ENCODE measurements at places on chromosomes 16 and 17.

DNA sequence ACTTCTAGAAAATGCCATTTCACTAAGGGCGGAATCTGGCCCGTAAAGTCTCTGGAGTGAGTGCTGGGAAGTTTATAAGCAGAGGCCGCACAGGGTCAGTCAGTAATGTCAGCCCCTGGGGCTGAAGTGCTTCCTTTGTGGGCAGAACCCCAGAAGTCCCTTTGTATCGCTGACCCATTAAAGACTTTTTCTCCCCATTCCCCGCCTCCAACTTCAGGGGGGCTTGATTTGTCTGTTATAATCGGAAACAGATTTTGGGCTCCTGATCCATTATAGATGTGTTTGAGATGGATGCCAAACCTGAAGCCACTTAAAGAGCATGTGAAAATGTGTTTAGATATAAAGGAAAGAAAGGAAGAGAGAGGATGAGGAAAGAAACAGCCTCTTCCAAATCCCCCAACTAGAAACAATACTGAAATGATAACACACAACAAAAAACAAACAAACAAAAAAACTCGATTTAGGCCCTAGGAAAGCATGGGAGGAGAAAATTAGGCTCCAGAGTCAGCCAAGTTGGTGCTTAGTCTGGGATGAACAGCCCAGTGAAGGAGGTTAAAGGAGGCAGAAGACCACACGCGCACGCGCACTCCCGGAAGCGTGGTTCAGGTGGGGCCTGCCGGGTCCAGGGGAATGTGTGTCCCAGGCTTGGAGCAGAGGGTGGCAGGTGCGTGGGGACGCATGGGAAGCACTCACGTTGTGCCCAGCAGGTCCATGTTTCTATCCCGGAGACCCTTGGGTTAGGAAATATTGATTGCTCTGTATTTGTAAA is 27.1 kb downstream of the MSI2 start:
- DNase-seq: no peak

GRCh38 chr17:51046514-51047384 is 73.9 kb downstream of the SPAG9 start:
- DNase-seq: no peak

DNA sequence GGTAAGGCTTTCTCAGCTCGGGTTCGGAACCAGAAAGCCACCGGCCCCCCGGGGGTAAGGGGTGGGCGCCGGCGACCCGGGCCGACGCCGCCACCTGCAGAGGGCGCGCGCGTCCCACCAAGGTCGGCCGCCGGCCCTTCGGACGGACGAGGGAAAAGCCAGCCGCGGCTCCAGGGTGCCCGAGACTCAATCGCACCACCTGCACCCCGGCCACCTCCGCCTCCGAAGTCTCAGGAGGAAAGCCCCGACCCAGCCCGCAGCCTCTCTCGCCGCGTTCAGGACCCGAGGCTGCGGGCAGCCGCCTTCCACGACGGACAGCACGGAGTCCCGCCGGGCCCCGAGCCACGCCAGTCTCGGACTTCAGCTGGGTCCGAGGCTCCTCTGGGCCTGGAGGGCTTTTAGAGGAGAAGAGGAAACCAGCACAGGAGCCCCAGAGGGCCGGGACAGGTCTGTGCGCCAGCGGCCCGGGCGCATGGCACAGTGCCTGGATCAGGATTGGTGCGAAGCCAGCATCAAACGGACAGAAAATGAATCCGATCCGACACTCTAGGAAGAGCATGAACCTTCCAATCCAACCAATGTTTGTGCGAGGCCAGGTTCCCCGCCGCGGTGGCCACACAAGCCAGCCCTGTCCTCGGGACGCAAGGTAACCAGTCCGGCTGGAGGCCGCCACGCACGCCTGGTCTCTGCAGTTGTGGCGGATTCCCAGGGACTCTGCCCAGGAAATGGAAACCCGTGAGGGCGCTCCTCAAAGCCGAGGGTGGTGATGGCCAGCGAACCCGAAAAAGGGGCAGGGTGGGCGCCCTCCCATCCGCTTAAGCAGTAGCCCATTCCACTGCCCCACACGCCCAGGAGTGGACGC is 6.7 kb downstream of the CBX8 start:
- DNase-seq: no peak

GRCh38 chr16:75256696-75257343 is 5.4 kb upstream of the BCAR1 start:
- DNase-seq: no peak

GRCh38 chr17:13589658-13590057 is 12.1 kb downstream of the HS3ST3A1 start:
- DNase-seq: no peak

GRCh38 chr16:67649494-67649931 is 4.6 kb downstream of the CARMIL2 start:
- no peak for DNase-seq

GRCh38 chr17:73939806-73940205 is 263.7 kb upstream of the RPL38 start:
- no peak for DNase-seq

DNA sequence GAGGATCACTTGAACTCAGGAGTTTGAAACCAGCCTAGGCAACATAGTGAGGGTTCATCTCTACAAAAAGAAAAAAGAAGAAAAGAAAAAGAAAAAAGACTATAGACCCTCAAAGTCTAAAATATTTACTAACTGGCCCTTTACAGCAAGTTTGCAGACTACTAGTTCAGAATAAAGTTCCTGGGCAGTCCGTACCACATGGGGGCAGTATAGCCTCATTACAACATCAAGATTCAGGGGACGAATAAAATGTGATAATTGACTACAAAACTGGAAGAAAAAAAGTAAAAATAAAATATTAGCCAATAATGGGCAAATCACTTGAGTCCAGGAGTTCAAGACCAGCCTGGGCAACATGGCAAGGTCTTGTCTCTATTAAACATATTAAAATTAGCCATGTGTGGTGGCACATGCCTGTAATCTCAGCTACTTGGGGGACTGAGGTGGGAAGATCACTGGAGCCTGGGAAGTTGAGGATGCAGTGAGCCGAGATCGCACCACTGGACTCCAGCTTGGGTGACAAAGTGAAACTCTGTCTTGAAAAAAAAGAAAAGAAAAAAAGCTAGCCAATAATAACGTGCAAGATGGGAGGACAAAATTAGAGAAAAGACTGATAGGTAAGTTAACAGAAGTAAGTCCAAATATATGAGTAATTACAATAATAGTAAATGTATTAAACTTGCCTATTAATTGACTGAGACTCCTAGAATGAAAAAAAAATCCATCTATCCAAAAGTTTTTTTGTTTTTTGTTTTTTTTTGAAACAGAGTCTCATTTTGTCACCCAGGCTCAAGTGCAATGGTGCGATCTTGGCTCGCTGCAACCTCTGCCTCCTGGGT is 129.4 kb upstream of the SEC14L1 start:
- no peak for DNase-seq

Data from T-helper 2 cell treated with Interferon-gamma antibody and Interleukin-4, amounts not matched to agents 5 μg/mL and 100 μg/mL, for 36 hours (primary cell).